ENCODE measurements at places on chromosomes 4 and X. TPM values are rescaled to one million over a fixed set of nuclear protein-coding genes. Genes with fewer than 3 reads are reported as not detected.

DNA sequence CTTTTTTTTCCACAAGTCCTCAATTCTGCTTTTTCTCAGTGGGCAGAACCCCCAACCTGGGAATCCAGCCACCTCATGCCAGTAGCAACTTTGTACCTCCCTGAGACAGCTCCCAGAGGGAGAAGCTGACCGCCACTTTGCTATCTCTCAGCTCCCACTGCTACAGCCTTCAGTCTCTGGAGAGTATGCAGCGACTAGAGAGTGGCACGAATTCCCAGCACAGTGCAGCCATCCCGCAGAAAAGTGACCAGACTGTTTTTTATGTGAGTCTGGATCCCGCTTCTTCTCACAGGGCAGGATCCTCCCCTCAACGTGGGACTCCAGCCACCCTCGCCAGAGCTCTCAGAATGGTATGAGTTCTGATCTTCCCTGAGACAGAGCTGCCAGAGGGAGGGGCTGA lies 1234.6 kb downstream of the FAM133A start:
- no peak for DNase-seq

GRCh38 chrX:15576019-15576418 lies 24.7 kb downstream of the ACE2 start:
- DNase-seq, result no peak

DNA sequence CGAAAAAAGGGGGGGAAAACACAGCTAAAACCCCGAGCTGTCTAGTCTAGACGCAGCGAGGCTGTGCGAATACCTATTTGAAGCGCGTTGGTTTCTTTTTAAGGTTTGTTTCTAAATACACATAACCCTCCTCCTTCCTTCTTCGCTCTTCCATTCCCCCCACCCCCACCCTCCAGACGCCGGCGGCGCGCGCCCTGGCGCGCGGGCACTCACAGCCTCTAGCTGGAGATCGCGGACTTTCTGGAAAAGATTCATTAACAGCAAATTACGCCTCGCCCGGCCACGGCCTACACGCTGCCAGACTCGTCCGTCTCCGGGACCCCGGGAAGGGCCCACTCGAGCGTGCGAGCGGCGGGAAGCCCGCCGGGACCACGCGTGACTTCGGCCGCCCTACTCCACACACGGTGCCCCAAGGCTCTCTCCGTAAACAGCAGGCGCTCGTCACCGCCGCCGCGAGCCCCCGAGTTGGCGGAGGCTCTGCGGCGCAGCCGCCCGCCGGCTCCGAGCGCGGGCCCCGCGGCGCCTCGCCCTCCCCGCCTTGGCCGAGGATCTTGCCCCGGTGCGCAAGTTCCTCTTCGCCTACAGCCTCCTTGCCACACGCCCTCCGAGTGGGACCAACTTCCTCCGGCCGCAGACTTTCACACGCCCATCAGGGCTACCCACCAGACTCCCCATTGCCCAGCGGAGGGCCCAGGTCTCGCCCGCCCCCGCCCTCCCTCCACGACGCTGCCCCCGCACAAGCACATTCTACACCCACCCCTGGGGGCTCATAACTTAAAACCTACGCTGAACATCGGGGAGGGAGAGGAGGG lies 2.0 kb downstream of the BCOR start:
- DNase-seq, result peak; percentile 33

DNA sequence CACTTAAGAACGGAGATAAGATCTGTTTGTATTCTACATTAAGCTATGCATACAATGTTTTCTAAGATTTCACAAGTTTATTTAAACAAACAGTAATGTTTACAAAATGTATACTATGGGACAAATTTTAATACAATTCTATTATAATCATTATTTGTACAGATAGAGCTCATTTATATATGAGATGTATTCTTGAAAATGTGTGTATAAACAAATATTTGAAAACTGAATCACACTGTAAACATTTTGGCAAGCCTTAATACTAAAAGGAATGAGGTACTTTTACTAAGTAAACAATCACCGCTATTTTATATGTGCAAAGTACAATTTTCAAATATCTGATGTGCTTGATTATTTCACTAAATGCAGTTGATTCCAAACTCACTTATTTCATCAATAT lies 119.2 kb upstream of the MAB21L2 start:
- DNase-seq, result no peak

DNA sequence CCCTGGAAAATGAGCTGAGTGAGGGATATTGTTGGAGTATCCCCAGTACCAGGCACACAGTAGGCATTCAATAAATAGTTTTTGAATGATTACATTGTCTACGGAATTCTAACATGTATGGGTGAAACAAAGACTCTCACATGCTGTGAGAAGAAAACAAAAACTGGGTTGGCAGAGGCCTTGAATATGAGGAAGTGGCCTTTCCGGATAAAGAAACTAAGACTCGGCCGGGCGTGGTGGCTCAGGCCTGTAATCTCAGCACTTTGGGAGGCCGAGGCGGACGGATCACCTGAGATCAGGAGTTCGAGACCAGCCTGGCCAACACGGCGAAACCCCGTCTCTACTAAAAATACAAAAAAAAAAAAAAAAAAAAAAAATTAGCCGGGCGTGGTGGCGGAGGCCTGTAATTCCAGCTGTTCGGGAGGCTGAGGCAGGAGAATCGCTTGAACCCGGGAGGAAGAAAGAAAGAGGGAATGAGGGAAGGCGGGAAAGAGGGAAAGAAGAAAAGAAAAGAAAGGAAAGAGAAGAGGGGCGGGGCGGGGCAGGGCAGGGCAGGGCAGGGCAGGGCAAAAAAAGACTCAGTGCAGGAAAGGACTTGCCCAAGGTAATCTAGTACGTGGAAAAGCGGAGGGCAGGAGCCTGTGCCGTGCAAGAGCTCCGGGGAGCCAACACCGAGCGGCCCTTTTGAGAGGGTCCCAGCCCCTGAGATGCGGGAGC lies 689 bp upstream of the TMA16 start:
- DNase-seq, result peak; percentile 30

GRCh38 chr4:13248621-13249298 lies 235.4 kb downstream of the RAB28 start:
- DNase-seq, result no peak

GRCh38 chr4:145483514-145483913 lies 1.9 kb downstream of the SMAD1 start:
- no peak for DNase-seq

DNA sequence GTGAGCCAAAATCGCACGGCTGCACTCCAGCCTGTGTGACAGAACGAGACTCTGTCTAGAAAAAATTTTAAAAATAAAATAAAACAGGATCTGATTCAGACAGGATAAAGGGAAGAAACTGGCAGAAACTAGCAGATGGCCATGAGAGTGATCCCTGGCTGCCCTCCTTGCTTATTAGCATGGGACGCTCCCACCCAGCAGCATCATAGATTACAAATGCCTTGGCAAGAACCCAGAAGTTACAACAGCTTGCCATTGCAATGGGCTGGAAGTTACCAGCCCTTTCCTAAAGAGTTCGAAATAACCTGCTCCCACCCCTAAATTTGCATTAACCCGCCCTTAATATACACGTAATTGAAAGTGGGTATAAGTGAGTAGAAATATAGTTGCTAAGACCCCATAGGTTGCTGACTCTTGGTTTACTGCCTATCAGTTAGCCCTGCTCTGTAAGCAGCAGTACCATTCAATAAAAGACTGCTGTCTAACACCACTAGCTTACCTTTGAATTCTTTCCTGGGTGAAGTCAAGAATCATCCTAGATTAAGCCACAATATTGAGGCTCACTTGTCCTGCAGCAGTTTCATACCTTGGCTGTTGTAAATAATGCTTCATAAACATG lies 9.1 kb upstream of the XAGE2 start:
- DNase-seq, result no peak

DNA sequence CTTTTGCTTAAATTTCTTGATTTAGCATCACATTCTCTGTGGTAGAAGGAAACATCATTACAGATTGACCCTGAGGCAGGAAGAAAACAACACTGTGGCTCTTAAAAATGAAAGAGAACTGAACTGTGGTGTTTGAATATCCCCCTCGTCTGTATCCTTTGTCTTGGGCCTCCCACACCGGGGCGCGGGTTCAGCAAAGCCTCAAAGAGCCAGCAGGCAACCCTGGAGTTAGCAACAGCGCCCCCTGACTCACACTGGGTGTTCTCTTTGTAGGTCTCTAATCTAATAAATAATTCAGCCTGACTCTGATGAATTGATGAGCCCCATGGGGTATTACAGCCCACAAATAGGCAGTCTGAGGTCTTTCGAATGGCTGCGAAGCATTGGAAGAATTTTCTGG lies 46.1 kb upstream of the CTSO start:
- DNase-seq, result no peak

- DNase-seq, result no peak
These were observed 111.4 kb downstream of the SH3KBP1 start for GRCh38 chrX:19775830-19776485.

DNA sequence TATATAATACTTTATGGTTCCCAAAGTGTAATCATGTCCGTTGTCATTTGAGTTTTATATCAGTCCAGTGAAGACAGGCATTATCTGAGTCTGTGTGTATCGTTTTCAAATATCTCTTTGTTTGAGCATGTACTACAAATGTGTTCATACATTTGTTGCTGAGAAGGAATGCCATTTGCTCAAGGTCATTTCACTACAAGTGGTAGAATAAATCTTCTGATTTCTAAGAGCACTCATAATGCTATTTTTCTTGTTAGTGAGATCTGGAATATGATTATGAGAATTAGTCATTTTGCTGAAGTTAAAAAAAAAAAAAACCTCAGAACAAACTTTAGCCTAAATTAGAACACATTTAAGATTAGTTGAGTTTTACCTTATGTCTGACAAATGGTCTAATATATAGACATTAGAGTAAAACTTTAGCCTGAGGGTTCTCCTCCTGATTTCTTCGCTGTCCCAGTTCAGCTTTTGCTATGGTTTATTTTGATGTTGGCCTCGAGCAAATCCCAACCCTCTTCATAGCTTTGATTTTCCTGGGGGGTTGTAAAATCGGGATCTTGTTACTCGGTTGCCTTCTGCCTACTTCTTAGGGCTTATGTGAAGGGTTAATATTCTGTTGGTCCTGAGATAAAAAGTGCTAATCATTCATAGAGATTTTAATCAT lies 87.1 kb downstream of the TMEM131L start:
- DNase-seq, result no peak

- no peak for DNase-seq
These were observed 81.0 kb downstream of the PPEF2 start for GRCh38 chr4:75821216-75821615.

DNA sequence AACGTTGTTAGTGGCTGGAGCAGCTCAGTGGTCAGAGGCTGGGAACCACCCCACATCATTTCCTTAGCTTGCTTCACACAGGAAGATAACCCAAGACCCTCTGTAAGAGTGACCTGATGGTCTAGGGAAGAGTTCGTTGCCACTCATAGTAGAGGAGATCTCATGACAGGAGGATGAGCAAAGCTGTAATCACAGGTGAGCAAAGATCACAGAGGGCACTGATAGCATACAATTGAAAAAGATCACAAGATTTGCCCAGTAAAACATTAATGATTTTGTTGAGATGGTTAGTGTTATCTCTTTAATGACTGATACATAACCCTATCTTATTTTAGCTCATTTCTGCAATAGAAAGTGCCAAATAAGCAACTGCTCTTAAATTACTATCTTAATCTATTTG lies 44.1 kb downstream of the LARP7 start:
- no peak for DNase-seq

- DNase-seq, result no peak
These were observed 68.4 kb upstream of the BMP2K start for GRCh38 chr4:78707793-78708192.

GRCh38 chr4:92234393-92235176 lies 69.2 kb upstream of the GRID2 start:
- DNase-seq, result no peak

- DNase-seq, result no peak
These were observed 6.8 kb upstream of the TCEANC start for GRCh38 chrX:13646154-13646549.

DNA sequence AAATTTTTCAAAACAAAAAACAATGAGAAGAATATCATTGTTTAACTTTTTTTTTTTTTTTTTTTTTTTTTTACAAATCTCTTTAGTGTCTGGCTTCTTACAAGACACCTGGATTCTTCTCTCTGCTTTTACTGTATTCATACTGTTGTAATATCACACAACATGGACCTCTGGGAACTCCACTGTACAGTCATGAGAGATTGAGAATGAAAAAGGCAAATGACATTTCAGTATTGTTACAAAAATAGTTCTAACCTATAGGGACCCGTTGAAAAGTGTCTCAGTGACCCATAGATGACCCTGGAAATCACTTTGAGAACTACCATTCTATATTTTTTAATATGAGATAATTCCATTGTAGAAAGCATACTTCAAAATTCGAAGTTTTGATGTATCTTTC lies 124.4 kb downstream of the SLIT2 start:
- DNase-seq, result no peak

DNA sequence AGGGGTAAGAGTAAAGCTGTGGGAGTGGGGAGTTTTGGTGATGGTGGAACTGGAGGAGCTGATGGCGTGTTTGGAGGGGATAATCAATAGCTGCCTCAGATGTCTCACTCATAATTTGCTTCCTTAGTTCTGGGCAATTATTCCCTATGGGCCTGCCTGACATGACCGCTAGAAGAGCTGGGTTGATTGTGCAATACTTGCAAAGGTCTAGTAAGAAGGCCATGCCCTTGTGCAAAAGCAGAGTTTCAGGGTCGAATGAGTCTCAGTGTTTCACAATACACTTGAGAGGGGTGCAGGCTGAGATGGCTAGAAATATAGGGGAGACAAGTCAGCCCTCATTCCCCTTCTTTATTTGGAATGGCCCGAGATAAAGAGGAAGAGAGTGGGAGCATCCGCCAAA lies 858.4 kb upstream of the POU3F4 start:
- DNase-seq, result no peak

DNA sequence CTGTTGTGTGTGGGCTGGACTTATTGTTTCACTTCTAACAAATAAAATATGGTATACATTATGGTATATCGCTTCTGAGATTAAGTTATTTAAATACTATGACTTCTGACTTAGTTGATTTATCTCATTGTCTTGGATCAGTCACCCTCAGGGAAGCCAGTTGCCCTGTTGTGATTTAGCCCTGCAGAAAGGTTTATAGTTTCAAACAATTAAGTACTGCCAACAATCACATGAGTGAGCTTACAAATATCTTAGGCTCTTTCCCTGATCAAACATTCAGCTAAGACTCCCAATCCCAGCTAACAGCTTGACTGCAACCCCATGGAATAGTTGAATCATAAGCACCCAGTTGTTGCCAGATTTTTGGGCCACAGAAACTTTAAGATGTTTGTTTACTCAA lies 85.4 kb downstream of the MAGEC1 start:
- DNase-seq, result no peak

GRCh38 chr4:8330821-8331574 lies 61.4 kb downstream of the HTRA3 start:
- no peak for DNase-seq

PCSK1N gene
- total RNA-seq, result not detected

BANK1 gene
- 336 TPM for total RNA-seq

GATA1 gene
- total RNA-seq, result not detected

C4orf36 gene
- not detected for total RNA-seq

TBX22 gene
- total RNA-seq, result not detected

HTN1 gene
- not detected for total RNA-seq

SATL1 gene
- not detected for total RNA-seq

NKX6-1 gene
- total RNA-seq, result not detected

PPARGC1A gene
- total RNA-seq, result not detected

UNC5C gene
- not detected for total RNA-seq

PRRG1 gene
- total RNA-seq, result not detected

TDO2 gene
- not detected for total RNA-seq

RBM46 gene
- not detected for total RNA-seq

CFI gene
- not detected for total RNA-seq

PLP1 gene
- not detected for total RNA-seq

UCHL1 gene
- 2.6 TPM for total RNA-seq

Measured in activated B cell treated with CpG ODN at 0.5 μM for 24 hours (primary cell).